ENCODE measurements at places on chromosomes 5 and 9.

DNA sequence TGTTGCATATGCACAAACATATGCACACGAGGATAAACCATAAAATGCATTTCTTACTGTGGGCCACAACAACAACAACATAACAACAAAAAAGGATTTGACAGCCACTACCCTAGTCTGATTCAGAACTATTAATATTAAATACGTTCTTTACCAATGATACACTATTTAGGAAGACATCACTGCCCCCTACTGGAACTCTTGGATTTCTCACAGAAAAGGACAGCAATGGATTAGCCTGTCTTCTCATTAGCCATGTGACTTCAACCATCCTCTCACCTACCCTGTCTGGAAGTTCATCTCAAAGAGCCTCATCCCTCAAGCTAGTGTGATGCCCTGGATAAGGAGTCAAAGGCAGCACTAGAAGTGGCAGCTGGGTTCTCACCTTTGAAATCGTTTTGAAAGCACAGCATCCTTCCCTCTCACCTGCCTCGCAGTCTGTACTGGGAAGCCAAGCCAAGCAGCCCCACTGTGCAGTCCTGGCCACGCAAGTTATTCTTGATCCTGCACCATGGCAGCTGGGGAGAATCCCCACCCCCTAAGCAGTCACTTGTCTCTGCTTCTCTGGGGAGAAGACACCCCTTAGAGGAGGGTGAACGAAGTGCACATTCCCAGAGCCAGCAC is 64.6 kb downstream of the SH3TC2 start:
- DNase-seq: peak; percentile 49

DNA sequence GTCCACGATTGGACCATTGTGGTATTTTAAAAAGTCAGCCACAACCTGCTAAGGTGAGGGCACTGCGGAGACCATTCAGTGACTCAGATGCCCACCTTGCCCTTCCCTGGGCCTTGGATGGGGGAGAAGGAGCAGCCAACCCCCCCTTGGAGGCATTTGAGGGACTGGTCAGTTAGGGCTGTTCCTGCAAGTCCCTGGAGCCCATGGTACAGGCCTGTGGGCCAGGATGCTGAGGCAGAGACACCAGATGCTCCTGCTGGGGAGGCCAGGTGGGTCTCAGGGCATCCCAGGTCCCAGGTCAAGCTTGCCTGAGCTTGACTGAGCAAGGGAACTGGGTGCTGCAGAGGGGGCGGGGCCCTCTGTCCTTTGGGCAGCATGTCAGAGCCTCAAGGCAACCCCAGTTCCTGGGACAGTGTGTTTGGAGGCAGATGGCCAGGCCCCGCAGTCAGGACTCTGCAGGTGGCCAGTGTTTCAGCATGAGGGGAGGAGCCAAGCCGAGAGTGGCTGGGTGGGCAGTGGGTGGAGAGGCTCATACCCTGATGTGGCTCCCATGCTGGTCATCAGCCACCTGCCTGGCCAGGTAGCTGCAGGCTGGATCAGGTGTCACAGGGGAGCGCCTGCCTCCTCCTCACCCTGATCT is 27.5 kb downstream of the SLC6A3 start:
- DNase-seq: no peak

DNA sequence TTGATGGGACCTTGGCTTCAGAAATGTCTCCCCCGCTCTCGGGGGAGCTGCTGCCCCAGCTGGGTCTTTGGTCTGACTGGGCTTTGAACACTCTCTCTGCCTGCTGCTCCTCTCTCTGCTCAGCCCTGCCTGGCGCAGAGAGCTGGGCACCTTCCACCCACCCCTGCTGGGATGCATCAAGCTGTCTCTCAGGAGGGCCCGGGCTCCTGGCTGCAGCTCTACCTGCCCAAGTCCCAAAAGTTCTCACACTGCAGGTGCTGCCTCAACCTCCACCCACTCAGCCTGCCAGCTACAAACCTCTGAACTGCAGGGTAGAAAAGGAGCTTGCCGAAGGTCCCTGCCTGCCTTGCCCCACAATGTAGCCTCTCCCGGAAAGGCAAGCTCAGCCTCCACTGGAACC is 36.7 kb downstream of the IRX2 start:
- no peak for DNase-seq

DNA sequence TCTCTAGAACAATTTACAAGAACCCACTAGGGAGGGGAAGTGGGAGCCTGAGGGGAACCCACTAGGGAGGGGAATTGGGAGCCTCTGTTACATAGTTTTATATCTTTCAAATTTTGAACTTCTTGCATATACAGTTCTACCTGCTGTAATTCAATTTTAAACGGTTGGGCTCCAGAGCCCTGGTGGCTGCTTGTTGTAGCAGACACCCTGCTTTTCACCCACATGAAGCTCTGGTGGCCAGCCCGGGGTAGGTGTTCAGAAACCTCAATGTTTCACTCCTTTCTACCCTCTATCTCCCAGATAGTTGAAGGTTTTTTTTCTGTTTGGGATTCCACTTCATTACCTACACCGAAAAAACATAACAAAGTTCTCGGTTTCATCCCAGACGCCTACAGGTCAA is 124.4 kb downstream of the TMEM174 start:
- no peak for DNase-seq

DNA sequence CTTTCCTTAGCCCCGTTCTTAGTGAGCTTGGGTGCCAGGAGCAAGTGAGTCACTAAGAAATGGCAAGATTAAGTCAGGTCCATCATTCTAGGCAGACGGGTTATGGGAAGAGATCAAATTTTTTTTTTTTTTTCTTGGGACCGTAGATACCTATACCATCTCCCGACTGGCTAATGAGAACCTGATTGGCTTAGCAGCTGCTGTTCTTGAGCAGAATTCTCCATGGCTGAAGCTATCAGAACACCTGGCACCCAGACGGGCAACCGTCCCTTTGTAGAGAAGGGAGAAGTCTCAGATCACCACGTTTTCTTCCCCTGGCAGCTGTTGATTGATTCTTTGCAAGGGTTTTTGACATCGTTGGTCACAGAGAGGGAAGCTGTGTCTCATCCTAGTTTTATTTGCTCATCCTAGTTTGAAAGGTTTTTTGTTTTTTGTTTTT is 78.6 kb downstream of the AOPEP start:
- no peak for DNase-seq

- DNase-seq: peak; percentile 64
Measured at GRCh38 chr9:37650873-37651768, at the start of gene FRMPD1. FRMPD1 (plus strand) TSS chr9:37650954; CDS start chr9:37692642, 41,688 bp downstream.

GRCh38 chr5:42302186-42302585 is 121.1 kb upstream of the GHR start:
- DNase-seq: no peak

DNA sequence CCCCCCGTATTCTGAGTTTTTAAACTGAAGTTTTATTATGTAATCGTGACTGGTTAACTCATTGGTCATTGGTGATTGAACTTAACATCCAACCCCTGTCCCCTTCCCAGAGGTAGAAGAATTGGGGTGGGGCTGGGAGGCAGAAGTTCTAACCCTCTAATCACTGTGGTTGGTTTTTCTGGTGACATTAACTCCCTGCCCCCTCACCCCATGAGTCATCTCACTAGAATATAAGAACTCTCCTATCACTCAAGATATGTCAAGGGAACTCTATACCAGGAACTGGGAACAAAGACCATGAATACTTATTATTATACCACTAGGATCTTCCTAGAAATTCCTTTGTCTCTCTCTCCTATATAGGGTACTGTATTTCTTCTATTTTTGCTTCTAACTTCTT is 52.3 kb upstream of the CAVIN4 start:
- DNase-seq: no peak

DNA sequence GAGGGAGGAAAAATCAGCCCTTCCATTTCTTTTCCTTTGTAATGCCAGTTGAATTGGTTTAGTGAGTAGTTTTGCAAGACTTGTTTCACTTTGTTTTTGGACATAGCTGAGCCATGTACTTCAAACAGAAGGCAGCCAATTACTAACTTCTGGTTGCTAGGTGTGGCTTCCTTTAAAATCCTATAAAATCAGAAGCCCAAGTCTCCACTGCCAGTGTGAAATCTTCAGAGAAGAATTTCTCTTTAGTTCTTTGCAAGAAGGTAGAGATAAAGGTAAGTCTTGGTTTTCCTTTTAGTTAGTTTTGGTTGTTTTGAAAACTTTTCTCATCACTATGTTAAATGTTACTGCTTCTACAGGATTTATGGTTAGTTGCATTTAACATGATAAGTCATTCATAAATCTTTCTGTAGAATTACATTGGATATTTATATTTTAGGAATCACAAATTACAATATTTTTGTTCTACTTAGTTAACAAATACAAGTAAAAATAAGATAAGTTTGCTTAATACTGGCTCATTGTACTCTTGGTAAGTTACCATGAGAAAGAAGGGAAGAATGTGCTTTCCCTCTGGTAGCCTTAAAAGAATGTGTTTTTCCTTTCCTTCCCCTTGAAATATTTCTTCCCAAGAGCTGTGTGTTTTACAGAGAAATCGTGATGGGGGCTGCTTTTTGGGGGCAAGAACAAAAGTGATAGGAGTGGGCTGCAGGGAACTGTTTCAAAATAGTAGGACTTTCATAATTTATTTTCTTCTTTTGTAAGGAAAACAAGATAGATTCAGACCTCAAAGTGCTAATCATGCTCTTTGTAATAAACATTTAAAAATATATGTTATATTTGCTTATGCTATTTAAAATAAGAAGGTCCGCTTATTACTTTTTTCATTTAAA is at the start of gene ANXA1:
Gene ANXA1, plus strand, starts transcription at position 213 of the 890 bp plus-strand sequence. CDS start 6,671 bp downstream, outside the sequence.
- DNase-seq: no peak

DNA sequence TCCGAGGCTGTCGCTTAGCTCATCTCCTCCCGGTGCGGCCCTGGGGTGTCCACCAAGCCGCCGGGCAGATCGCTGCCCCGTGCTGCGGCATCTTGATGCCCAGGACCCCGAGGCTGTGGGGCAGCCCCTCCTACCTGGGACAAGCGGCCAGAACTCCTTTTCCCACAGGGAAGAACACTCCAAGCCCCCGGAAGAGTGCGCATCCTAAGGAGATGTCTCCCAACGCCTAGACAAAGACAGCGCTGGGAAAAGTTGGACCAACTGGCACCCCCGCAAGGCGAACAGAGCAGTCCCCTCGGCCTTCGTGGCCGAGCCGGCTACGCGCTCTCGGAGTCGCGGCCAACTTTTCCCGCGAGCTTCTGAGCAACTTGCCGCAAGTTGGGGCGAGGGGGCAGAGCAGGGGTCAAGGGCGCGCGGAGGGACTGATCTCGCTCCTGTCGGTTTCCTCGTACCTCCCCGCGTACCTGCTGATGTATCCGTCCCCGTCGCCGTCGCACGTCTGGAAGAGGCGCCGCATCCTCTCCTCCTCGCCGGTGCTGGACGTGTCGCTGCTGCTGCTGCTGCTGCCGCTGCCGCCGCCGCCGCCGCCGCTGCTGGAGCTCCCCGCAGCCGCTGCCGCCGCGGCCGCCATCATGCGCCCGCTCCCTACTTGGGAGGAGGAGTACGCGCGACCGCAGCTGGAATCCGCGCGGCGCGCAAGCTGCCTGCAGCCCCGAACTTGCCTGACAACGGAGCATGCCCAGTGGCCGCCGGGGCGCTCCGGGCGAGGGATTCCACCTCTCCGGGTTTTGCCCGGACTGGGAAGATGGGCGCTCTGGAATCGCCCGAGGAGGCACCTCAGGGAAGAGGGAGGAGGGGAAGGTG is at the start of gene MCC:
Gene MCC, minus strand, starts transcription at position 673 of the 864 bp plus-strand sequence.
- peak; percentile 46 for DNase-seq

- DNase-seq: no peak
Measured at GRCh38 chr9:8616414-8616813, 816.8 kb upstream of the DMAC1 start.

DNA sequence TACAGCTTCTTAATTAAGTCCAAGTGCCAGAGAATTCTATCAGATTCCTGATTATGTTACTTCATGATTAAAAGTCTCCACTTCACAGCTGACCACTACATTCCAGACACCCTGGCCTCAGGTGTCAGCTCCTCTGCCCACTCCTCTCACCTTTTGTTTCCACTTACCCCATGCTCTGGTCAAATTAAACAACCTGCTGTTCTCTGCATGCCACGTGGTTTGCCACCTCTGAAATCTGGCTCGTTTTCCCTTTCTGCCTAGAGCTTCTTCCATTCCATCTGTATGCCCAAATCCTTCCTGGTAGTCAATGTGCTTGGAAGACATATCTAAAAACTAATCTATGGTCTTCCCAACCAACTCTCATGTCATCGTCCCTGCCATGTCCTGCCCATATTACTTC is 158.6 kb downstream of the ICE1 start:
- DNase-seq: no peak

DNA sequence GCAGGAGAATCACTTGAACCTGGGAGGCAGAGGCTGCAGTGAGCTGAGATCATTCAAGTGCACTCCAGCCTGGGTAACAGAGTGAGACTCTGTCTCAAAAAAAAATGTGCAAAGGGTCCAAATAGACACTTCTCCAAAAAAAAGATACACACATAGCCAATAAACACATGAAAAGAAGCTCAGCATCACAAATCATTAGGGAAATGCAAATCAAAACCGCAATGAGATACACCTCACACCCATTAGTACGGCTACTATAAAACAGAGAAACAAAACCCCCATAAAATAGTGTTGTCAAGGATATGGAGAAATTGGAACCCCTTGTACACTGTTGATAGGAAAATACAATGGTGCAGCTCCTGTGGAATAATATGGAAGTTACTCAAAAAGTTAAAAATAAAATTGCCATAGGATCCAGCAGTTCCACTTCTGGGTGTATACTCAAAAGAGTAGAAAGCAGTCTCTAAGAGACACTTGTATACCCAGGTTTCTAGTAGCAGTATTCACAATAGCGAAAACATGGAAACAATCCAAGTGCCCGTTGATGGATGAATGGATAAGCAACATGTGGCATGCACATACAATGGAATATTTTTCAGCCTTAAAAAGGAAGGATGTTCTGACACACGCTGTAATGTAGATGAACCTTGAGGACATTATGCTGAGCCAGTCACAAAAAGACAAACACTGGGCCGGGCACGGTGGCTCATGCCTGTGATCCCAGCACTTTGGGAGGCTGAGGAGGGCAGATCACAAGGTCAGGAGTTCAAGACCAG is 57.2 kb upstream of the PPARGC1B start:
- DNase-seq: no peak

- DNase-seq: no peak
Measured at GRCh38 chr9:116576386-116576785, 110.7 kb upstream of the TRIM32 start.

GRCh38 chr9:116686135-116686534 is 970 bp upstream of the TRIM32 start:
- DNase-seq: no peak

- DNase-seq: no peak
Measured at GRCh38 chr9:129547869-129548570, 72.9 kb downstream of the C9orf50 start.

DNA sequence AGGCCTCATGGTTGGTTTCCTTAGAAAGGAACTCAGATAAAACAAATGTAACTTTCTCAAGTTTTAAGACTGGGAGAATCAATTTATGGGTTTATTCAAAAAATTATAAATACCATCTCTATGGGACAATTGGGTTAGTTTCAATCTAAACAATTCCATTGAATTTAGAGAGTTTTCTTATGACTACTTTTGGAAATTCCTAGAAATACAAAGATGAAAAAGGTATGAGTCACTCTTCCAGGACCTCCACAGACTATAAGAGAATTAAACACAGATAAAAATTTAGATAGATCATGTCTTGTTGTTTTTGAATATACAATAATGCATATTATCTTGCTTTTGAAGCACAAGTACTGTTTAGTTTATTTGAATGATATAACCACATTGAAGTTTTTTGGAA is 188.7 kb downstream of the CHSY3 start:
- DNase-seq: no peak

GRCh38 chr5:10423022-10423421 is 18.7 kb upstream of the ROPN1L start:
- DNase-seq: no peak
